H4 (cell line): ENCODE measurements at places on chromosomes 3 and 15. TPM values are rescaled to one million over a fixed set of nuclear protein-coding genes. Genes with fewer than 3 reads are reported as not detected.

Gene IL20RB
- total RNA-seq = 61.5 and 69.6 TPM in 2 replicates

Gene GOLGA8S
- total RNA-seq = not detected in 2 replicates

Gene FSIP1
- 1.0 and 1.3 TPM in 2 replicates for total RNA-seq

Gene KLHL40
- not detected in 2 replicates for total RNA-seq

Gene DUOXA2
- total RNA-seq = not detected in 2 replicates

Gene LTK
- total RNA-seq = 0.21 and 0.37 TPM in 2 replicates

Gene NR2E3
- not detected in 2 replicates for total RNA-seq

Gene GPR149
- not detected in 2 replicates for total RNA-seq

Gene TNNC1
- 1.3 TPM in 1 of 2 replicates, not detected in the other for total RNA-seq

Gene DCUN1D1
- 26.0 and 33.3 TPM in 2 replicates for total RNA-seq

Gene SKOR1
- total RNA-seq = not detected in 2 replicates

Gene TPRG1
- 0.35 and 1.8 TPM in 2 replicates for total RNA-seq

Gene EIF4E3
- 0.91 and 0.97 TPM in 2 replicates for total RNA-seq

Gene CLRN1
- total RNA-seq = not detected in 2 replicates

Gene IRAK2
- total RNA-seq = 1.1 and 1.3 TPM in 2 replicates

Gene OR5K4
- not detected in 2 replicates for total RNA-seq

Gene GOLGA8K
- total RNA-seq = 0.18 TPM in 1 of 2 replicates, not detected in the other

Gene SERINC4
- total RNA-seq = not detected in 2 replicates

Gene CADPS
- 0.17 TPM in 1 of 2 replicates, not detected in the other for total RNA-seq

Gene AHSG
- not detected in 2 replicates for total RNA-seq

Gene TMC3
- not detected in 2 replicates for total RNA-seq

Gene ARGFX
- total RNA-seq = not detected in 2 replicates

Gene TM4SF1
- total RNA-seq = 152 and 153 TPM in 2 replicates

Gene GOLGA6L7
- not detected in 2 replicates for total RNA-seq

Gene NR1I2
- total RNA-seq = not detected in 2 replicates

Gene CDCP1
- 0.12 and 0.31 TPM in 2 replicates for total RNA-seq

Gene RLBP1
- not detected in 2 replicates for total RNA-seq

Gene ERC2
- total RNA-seq = 0.18 and 1.6 TPM in 2 replicates

Gene TMEM108
- 0.97 and 1.0 TPM in 2 replicates for total RNA-seq

Gene RASL12
- total RNA-seq = 0.04 and 0.25 TPM in 2 replicates

Gene KY
- 0.04 TPM in 1 of 2 replicates, not detected in the other for total RNA-seq

Gene SNAP23
- total RNA-seq = 56.7 and 87.9 TPM in 2 replicates

Gene C3orf85
- not detected in 2 replicates for total RNA-seq

Gene STAB1
- not detected in 2 replicates for total RNA-seq

Gene SI
- total RNA-seq = 0.04 TPM in 1 of 2 replicates, not detected in the other

Gene SEMA3F
- total RNA-seq = 0.33 and 3.8 TPM in 2 replicates

Gene CSPG4
- total RNA-seq = 0.14 TPM in 2 replicates

Gene CAPN7
- 14.3 and 18.8 TPM in 2 replicates for total RNA-seq

Gene CADM2
- 2.8 TPM in 1 of 2 replicates, not detected in the other for total RNA-seq

Gene MKRN2
- 29.9 and 35.0 TPM in 2 replicates for total RNA-seq
